ENCODE measurements at places on chromosomes 16 and 17.

GRCh38 chr17:43874293-43874692 lies 27.3 kb downstream of the CD300LG start:
- no peak for DNase-seq

GRCh38 chr16:3859889-3860288 lies 20.6 kb downstream of the CREBBP start:
- DNase-seq: no peak

GRCh38 chr17:17741349-17742023 lies 60.2 kb downstream of the RAI1 start:
- DNase-seq: no peak

GRCh38 chr17:74079537-74080300 lies 123.8 kb upstream of the RPL38 start:
- DNase-seq: no peak

DNA sequence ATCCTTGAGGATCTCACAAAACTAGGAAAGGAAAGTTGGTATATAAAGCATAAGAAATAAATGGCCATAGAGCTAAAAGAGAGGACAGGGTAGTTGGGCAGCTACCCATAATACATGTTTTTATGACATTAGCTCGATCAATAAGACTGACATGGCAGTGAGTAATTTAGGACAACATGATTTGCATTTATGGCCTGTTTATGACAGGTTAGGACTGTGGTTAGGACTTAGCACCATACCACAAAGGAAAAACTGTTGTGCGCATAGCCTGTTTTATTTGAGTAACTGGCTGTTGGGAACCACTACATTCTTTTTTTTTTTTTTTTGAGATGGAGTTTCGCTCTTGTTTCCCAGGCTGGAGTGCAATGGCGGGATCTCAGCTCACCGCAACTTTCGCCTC lies 18.0 kb upstream of the TRIM37 start:
- DNase-seq: no peak

- DNase-seq: no peak
Observed at GRCh38 chr17:71327376-71328059, 793.3 kb upstream of the SOX9 start.

GRCh38 chr17:73363442-73364154 lies 51.8 kb upstream of the CDC42EP4 start:
- DNase-seq: no peak

DNA sequence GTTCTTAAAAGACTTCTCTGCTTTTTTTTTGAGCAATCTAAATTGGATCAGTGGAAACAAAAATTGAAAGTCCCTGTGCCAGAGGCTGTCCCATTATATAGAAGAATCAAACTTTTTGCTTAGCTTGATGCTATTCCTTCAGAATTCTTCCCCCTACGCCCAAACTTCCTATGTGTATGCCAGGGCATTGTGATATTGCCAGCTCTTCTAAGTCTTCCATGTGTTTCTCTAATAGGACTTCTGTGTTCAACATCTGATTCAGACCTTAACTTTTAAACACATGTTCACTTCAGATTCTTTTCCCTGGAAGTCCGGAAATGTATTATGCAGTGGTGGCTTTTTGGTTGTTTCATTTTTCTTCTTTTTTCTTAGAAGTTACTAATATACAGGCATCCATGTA lies 18.7 kb downstream of the PTRH2 start:
- no peak for DNase-seq

GRCh38 chr16:3797473-3797872 lies 80.1 kb upstream of the TRAP1 start:
- DNase-seq: no peak

GRCh38 chr16:48029768-48030167 lies 126.0 kb downstream of the ABCC12 start:
- no peak for DNase-seq

GRCh38 chr17:78395155-78395554 lies 16.7 kb downstream of the PGS1 start:
- no peak for DNase-seq

DNA sequence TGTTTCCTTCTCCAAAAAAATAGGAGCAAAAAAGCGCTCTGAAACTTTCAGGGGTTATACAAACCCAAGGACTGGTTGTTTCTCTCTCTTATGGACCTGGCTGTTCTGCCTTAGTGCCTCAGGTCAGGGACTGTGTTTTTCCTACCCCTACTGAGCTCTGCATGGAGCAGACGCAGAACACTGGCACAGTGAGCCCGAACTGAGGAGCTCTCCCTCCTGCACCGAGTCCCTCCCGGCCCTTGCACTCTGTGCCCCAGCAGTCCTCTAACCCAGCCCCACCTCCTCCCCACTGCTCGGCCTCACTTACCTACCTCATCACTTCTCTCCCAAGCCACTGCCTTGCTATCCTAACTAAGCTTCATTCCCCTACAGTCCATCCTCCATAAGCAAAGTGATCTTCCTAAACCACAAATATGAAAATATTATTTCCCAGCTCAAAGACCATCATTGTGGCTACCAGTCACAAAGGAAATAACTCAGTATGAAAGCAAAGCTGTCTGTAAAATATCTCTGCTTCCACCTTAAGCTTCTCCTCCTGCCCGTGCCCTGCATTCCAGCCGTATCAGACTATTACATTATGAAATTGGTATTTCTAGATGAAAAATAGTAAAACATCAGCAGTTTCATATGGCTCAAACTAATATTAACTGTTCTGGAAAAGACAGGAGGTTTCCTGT lies 13.6 kb downstream of the MEIOB start:
- DNase-seq: no peak

- DNase-seq: no peak
Observed at GRCh38 chr16:14418795-14419225, 211.2 kb downstream of the PARN start.

DNA sequence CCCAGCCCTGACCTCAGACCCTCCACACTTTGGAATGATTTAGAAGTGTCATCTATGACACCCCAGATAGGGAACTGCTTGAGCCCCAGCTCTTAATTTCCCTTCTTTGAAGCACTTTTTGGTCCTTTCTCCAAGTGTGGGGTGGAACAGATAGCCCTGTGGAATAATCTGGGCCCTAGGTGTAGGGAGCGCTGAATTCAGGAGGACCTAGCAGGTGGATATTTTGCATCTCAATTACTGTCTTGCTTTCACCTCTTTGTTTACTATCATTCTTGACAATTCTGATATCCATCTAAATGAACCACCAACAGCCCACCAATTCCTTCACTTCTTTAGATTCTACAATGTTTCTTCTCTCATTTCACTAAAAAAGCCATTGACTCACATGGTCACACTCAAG lies 850.4 kb downstream of the KCNJ2 start:
- no peak for DNase-seq

GRCh38 chr17:75535119-75535537 lies 9.6 kb downstream of the LLGL2 start:
- DNase-seq: no peak

DNA sequence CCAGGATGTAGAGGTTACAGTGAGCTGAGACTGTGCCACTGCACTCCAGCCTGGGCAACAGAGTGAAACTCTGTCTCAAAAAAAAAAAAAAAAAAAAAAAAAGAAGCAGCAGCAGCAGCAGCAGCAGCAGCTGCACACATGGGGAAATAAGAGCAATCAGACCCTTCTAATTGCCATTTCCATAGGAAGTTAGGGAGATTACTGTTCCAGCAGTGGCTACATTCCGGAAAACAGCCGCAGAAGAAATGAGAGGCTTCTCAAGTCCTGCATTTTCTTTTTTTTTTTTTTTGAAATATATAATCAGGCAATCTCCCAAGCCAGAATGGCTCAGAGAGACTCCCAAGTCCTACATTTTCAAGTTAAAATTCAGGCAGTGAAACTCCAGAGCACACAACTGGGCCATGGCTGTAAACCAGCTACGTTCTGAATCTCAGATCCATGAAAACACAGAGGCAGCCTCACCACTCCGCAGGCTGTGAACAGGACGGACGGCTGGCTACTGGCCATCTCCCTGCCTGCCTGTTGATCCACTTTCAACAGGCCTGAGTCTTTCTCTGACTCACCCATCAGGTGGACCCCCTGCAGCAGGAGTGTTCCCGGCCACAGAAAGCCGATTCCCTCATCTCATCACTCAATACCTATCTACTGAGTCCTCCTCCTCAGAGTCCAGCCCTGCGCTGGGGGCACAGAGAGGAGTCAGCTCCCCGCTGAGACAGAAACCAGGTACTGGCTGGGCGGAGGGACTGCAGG lies 15.0 kb downstream of the TRPV1 start:
- no peak for DNase-seq

DNA sequence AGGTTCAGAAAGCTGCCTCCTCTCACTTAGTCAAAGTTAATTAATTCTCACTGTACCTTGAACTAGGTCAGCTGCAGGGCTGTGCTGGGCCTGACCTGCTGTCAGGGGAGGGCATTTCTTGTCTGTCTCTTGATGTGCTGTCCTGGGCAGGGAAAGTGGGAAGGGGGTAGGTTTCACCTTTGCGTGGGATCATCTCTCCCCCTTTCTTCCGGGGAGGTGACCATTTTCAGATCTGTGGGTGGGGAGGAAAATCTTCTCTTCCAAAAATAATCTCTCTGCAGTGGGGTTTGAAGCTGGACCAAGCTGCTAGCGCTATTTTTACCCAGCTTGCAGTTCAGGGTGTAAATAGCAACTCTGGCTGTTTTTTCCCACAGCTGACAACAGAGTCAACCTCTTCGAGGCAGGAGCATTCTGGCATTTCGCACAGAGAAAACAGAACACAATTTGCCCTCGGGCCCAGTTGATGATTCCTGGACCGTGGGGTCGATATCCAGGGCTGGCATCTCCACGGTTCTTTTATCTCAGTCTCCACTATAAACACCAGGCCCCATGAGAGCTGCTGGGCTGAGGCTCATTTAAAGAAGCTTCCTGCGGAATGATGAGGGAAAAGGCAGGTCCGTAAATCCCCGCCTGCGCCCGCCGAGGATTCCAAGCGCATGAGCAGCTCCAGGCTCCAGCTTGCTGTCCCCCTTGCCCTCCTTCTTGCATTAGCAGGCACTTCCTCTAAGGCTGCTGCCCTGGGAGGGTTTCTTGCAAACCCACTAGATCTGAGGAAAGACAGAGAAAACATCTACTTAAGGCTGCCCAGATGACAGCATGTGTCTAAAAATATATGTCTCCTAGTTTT lies 93.9 kb downstream of the YPEL2 start:
- no peak for DNase-seq

GRCh38 chr17:17590883-17591354 lies 589 bp downstream of the PEMT start:
- no peak for DNase-seq

DNA sequence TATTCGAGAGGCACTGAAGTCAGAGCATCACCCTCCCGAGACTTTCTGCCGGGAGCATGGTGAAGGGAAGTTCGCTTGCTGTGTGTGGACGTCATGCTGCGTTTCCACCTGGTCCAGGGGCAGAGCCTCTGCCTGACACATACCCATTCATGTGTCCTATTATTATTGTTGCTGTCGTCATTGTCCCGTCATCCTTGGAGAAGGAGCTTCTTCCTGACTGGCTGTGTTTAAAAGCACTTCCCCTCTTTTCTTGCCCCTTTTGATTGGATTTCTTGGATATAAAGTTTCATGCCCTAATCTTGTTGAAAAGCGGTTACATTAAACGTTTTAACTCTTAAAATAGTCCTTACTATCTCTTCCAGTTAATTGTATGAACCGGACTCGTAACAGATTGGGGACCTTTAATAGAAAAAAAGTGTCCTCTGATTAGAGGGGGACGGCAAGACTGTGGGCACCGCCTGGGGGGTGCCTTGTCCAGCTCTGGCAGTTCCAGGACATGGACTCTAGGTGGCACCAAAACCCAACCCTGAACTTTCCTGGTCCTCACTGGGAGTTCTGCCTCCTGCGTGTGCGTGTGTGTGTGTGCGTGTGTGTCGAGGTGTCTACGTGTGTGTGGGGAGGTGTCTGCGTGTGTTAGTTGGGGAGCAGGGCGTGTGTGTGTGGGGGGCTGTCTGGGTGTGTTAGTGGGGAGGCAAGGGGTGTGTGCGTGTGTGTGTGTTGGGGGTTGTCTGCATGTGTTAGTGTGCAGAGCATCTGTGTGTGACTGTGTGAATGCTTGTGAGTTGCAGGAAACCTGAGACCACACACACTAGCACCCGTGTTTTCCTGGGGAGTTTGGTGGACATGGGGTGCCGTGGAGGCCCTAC lies 133.3 kb upstream of the CIBAR2 start:
- no peak for DNase-seq

DNA sequence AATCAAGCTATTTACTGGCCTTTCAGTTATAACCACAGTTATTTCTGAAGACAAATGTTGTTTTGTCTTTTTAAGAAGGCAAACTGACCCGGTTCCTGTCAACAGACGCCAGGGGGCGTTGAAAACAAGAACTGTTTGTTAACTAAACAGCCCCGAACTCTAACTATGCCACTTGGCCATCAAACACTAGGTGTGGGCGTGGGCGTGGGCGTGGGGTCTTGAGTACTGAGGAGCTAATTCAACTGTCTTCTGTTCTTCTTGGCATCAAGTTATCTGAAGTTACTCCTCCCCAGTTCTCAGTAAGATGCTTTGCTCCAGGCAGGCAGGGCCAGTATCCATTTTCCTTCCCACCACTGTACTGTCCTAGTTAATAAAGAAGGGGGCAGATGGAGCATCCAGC lies 63.3 kb upstream of the MTMR4 start:
- peak; percentile 66 for DNase-seq

DNA sequence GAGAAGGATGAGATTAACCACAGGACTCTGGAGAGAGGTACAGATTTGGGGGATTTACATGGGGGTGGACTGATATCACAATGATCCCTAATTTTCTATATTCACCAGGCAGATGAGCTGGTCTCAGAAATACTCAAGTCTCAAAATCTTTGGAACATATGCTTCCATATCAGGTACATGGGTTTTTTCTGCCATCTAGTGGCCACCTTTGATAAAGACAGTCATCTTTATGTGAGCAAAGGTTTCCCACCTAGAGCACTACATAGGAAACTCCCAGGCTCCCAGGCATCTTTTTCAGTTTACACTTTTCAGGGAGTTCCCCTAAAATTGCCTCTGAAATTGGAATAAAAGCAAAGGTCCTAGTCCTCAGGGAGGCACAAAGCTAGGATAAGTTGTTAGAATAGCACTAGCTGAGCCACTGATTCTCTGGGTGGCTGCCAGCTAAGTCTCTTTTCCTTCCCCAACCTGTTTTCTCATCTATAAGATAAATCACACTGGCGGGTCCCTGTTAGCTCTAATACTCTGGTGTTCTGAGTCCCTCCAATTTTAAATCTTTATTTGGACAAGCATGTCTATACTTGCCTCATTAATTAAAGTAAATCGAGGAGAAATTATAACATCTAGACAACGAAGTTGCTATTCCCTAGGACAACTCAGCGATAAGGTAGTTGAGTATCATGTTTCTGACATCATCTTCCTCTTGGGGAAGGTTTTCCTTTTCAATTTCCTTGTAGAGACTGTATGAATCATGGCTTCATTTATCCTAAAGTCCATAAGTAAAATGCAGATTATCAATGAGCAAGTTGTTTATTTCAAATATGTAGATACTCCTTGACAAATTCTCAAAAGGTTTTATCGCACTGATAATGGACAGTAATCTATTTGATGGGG lies 19.0 kb upstream of the MON1B start:
- peak; percentile 63 for DNase-seq

GRCh38 chr16:69474408-69474807 lies 50.0 kb downstream of the CYB5B start:
- DNase-seq: no peak
